ENCODE measurements at places on chromosomes 7 and 10. TPM values are rescaled to one million over a fixed set of nuclear protein-coding genes. Genes with fewer than 3 reads are reported as not detected.
A peak's percentile ranks its signal among the peaks of the same experiment; 100 is the strongest.

Gene AKR1C4
- total RNA-seq = not detected

Gene VPS37D
- total RNA-seq = 4.4 TPM

Gene NPC1L1
- not detected for total RNA-seq

Gene NYAP1
- total RNA-seq = 4.0 TPM

Gene LOXL4
- total RNA-seq = 17.7 TPM

DNA sequence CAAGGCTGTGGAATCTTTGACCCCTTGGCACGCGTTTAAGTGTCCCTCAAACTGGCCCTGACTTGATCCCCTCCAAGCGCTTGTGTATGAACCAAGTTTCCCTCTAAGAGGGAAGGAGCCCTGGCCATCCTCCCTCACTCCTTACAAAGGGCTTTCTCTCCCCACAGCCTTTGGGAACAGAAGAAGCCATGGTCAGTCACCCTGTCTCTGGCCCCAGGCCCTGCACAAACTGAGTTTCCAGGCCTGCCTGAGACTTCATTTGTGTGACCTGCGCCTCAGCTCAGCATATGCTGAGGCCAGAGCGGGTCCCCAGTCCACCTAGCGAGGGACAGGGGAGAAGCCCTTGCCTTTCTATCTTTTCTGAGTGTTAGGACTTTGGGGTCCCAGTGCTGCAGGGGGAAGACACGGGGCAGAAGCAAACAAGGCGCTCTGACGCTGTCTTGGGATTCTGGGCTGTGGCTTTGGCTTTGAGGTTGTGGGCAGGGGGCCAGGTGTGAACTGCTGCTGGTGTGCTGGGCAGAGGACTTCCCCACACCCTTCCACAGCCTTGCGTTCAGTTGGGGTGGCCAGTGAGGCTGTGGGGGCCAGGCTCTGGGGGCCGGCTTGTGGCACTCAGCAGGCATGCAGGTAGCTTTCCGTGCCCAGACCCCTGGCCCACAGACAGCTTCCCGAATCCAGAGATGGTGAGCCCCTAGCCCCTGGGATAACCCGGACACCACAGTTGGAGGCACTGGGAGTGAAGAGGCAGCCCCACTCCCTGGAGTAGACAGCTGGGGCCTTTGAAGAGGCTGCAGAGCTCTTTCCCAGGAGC, 1.5 kb downstream of the RET start:
- H3K4me3 ChIP-seq = peak overlapping the region; percentile 50
- peak overlapping the region; percentile 12 for H3K27ac ChIP-seq
- no peaks in the 10 kb centered on the region for H3K36me3 ChIP-seq
- H3K27me3 ChIP-seq = no peaks in the 10 kb centered on the region

DNA sequence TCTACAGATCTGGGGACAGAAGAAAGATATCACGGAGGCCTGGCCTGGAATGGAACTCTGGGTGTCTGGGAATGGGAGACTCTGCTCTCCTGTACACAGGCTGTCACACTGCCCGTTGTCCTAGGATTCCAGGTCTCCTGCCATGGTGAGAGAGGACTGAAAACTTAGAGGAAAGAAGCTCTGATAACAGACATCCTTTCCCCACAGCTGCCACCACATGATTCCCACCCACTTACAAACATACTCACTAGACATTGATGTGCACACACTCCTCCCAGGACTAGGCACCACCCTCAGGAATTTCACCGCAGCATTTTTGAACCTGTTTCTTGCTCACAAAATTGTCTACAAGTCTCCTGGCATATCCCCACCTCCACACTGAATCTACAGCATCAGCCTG, 5.7 kb downstream of the ZNF92 start:
- peaks cover 9% of the 10 kb centered on the region for H3K4me1 ChIP-seq
- no peak overlapping the region for H3K4me3 ChIP-seq
- no peaks in the 10 kb centered on the region for H3K27me3 ChIP-seq
- peaks cover under 1% of the 10 kb centered on the region for H3K36me3 ChIP-seq
- DNase-seq = no peak

DNA sequence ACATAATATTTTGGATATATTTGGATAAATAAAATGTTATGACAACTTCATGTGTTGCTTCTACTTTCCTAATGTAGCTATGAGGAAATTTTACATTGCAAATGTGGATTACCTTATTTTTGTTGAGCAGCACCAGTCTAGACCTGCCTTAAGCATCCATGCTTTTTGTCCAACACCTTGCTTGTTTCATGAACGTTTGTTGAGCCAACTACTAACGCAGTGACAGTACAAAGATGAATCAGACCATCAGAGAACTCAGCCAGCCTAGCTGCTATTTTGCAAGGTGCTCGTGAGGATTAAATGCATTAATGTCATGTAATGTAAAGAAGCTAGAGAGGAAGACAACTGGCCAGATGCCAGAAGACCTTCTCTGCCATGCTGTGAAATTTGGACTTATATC, 1.1 kb upstream of the ZC3HAV1L start:
- DNase-seq = no peak
- H3K27ac ChIP-seq = no peak overlapping the region
- H3K4me3 ChIP-seq = no peak overlapping the region
- peaks cover 6% of the 10 kb centered on the region for H3K36me3 ChIP-seq

- H3K4me3 ChIP-seq = no peak overlapping the region
- H3K27ac ChIP-seq = no peak overlapping the region
- no peaks in the 10 kb centered on the region for H3K27me3 ChIP-seq
- no peak for DNase-seq
These were observed 108.6 kb downstream of the LRRC4 start for GRCh38 chr7:127922656-127923055.

DNA sequence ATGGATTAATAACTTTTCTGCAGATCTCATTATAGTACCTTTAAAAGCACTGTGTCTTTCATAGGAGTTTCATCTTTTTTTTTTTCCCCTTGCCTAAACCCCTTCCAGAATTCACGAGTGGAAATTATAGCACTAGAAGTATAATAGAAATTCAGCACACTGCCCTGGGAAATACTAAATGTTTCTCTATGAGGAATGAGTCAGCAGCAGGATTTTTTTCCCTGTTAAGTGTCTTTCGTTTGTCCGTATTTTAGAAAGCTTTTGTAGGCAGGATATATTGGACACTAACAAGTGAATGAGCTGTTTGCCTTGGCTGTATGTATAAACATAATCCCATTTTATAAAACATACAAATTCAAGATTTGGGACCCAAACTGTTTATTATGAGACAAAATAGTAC, 105.8 kb downstream of the EXOC4 start:
- no peaks in the 10 kb centered on the region for H3K36me3 ChIP-seq
- no peaks in the 10 kb centered on the region for H3K27me3 ChIP-seq
- H3K27ac ChIP-seq = no peak overlapping the region
- no peak overlapping the region for H3K4me3 ChIP-seq

DNA sequence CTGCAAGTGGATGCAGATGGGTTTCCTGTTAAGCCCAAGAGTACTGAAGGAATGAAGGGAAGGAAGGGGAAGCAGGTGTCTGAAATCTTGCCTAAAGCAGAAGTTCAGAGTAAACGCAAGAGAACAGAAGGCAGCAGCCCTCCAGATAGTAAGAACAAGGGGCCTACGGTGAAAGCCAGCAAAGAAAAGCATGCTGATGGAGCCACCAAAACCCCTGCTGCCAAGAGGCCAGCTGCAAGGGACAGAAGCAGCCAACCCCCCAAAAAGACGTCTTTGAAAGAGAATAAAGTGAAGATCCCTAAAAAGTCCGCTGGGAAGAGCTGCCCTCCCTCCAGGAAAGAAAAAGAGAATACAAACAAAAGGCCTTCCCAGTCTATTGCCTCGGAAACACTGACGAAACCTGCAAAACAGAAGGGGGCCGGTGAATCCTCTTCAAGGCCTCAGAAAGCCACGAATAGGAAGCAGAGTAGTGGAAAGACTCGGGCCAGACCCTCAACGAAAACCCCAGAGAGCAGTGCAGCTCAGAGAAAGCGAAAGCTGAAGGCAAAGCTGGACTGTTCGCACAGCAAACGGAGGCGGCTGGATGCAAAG, 152.5 kb downstream of the LCOR start:
- H3K27ac ChIP-seq = no peak overlapping the region
- no peaks in the 10 kb centered on the region for H3K36me3 ChIP-seq
- no peak for DNase-seq
- no peaks in the 10 kb centered on the region for H3K27me3 ChIP-seq
- H3K4me1 ChIP-seq = no peaks in the 10 kb centered on the region
- no peak overlapping the region for H3K4me3 ChIP-seq

GRCh38 chr10:84429926-84430520, 101.6 kb downstream of the CCSER2 start:
- H3K36me3 ChIP-seq = no peaks in the 10 kb centered on the region
- H3K4me3 ChIP-seq = no peak overlapping the region
- peaks cover 3% of the 10 kb centered on the region for H3K4me1 ChIP-seq
- H3K27ac ChIP-seq = no peak overlapping the region
- H3K27me3 ChIP-seq = no peaks in the 10 kb centered on the region

DNA sequence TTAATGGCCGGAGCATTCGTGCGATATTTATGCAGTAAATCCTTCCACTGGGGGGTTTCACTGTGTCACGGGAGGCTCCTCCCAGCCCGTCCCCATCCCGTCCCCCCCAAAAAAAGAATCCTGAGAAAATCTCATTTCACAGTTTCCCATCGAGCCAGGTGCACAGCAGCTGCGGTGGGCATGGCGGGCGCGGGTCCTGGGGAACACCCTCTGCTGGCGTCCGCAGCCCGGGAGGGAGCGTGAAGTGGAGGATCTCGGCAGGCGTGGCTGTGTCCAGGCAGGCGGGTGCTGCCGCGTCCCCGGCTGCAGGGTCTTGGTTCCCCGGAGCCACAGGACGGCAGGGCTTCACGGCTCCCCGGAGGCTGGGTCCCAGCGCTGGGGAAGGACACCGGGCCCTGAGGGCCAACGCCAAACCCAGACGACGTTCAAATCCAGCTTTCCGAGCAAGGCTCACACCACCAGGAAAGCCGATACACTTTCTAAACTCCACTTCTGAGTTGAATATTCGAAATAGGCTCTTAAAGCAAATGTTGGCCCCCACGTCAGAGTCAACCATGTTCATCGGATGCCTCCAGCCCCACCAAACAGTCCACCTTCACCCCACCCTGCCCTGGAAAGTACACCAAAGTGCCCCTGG, 55.7 kb downstream of the PDGFA start:
- no peaks in the 10 kb centered on the region for H3K36me3 ChIP-seq
- H3K4me1 ChIP-seq = no peaks in the 10 kb centered on the region
- H3K27me3 ChIP-seq = no peaks in the 10 kb centered on the region
- no peak overlapping the region for H3K27ac ChIP-seq

- H3K27me3 ChIP-seq = no peaks in the 10 kb centered on the region
- no peaks in the 10 kb centered on the region for H3K36me3 ChIP-seq
These were observed 68.3 kb downstream of the HYCC1 start for GRCh38 chr7:22945584-22945983.

DNA sequence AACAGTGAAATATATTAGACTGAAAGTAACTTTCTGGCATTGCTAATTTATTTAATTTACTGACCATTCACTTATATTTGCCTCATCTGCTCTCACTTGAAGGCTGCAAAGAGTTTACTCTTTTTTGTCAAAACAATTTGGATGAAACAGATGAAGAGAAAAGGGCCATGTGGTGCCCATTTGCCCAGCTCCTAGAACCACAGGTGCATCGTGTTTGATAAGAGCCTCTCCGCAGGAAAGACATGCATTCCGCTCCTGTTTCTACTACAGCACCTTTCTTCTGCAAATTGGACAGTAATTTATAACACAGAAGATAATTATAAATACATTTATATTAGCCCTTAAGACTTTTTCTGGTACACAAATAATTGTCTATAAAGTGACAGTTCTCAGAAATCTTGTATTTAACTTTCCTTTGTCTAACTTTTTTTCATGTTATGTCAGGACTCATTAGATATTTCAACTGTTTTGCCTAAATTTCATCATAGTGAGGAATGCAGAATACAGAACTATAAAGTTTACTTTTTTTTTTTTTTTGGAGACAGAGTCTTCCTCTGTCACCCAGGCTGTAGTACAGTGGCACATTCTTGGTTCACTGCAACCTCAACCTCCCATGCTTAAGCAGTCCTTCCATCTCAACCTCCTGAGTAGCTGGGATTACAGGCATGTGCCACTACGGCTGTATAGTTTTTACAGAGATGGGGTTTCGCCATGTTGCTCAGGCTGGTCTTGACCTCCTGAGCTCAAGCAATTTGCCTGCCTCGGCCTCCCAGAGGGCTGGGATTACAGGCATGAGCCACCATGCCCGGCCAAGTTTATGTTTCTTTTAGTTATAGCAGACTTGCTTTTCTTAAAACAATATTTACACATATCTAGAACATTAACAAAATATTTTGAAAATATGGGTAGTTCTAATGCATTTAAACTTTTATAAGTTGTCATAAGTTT, 869 bp downstream of the LAMB4 start:
- H3K27ac ChIP-seq = no peak overlapping the region
- H3K4me1 ChIP-seq = no peaks in the 10 kb centered on the region
- no peaks in the 10 kb centered on the region for H3K36me3 ChIP-seq
- no peak overlapping the region for H3K4me3 ChIP-seq
- no peak for DNase-seq
- no peaks in the 10 kb centered on the region for H3K27me3 ChIP-seq

DNA sequence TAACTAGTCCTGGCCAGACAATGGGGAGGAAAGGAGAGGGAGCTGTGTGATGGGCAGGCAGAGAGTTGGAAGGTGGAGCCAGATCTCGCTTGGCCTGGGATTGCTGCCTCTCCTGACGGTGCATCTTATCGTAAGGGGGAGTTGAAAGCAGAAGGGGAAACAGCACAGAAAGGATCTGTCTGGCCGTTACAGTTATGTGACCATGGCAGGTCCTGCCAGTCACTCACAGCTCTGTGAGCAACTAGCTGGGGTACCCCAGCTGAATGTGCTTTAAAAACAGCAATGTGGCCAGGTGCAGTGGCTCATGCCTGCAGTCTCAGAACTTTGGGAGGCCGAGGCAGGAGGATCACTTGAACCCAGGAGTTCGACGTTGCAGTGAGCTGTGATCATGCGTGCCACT, 8.1 kb downstream of the BLVRA start:
- no peak overlapping the region for H3K27ac ChIP-seq
- H3K27me3 ChIP-seq = no peaks in the 10 kb centered on the region
- no peaks in the 10 kb centered on the region for H3K36me3 ChIP-seq
- H3K4me3 ChIP-seq = no peak overlapping the region
- peaks cover 44% of the 10 kb centered on the region for H3K4me1 ChIP-seq

GRCh38 chr7:69450456-69450855, 147.8 kb upstream of the AUTS2 start:
- no peaks in the 10 kb centered on the region for H3K36me3 ChIP-seq
- H3K27me3 ChIP-seq = no peaks in the 10 kb centered on the region
- H3K27ac ChIP-seq = no peak overlapping the region
- no peak overlapping the region for H3K4me3 ChIP-seq
- H3K4me1 ChIP-seq = no peaks in the 10 kb centered on the region

DNA sequence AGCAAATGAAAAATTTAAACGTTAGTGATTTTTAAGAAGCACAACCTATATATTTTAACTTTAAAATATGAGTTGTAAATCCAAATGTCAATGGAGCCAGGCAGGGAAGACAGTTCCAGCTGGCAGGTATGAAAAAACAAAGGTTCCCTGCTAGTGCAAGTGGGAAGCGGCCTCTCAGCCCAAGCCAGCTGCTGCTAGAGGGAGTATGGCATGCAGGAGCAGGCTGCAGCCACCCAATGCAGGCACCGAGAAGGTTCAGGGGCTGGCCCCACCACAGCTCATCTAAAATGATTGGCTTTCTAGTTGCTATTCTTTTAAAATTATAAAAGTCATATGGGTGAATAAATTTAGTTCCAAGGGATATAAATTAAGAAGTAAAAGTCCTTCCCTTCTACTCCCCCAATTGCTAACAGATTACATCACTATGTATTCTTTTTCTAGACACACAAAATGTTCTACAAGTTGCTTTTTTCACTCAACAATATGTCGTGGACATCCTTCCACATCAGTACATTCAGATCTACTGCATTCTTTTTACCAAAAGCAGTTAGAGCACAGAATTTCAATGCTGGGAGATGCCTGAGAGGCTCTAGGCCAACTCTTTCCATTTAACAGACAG, 69.3 kb downstream of the SGMS1 start:
- no peak overlapping the region for H3K27ac ChIP-seq
- H3K4me3 ChIP-seq = no peak overlapping the region
- DNase-seq = no peak
- no peaks in the 10 kb centered on the region for H3K27me3 ChIP-seq
- H3K4me1 ChIP-seq = peaks cover 8% of the 10 kb centered on the region
- no peaks in the 10 kb centered on the region for H3K36me3 ChIP-seq

All from Panc1 (cell line).